ENCODE measurements at places on chromosomes 3 and 15.

GRCh38 chr3:37041546-37042195 is 48.4 kb downstream of the MLH1 start:
- no peak for DNase-seq

- DNase-seq: no peak
These were observed 10.5 kb downstream of the MTMR14 start for GRCh38 chr3:9659849-9660248.

DNA sequence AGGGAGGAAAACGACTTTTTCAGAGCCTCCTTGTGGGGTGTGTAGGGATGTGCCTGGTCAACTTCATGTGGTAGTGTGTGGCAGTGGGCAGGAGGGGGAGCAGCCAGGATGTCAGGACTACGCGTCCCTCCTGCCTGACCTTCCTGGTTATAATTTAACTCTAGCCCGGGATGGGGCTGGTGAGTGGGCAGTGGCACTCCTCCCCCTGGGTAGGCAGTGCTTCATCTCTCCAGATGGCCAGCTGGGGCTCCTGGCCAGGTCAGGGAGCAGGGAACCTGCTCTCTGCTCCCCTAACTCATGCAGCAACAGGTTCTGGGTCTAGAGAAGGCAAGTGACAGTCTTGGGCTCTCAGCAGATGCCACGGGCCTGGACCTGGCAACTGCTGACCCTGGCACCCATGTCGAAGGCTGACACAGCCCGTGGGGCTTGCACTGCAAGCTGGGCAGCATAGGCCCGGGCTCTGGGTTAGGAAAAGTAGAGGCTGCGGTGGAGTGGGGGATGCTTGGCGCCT is 2.6 kb downstream of the ITIH4 start:
- DNase-seq: no peak

DNA sequence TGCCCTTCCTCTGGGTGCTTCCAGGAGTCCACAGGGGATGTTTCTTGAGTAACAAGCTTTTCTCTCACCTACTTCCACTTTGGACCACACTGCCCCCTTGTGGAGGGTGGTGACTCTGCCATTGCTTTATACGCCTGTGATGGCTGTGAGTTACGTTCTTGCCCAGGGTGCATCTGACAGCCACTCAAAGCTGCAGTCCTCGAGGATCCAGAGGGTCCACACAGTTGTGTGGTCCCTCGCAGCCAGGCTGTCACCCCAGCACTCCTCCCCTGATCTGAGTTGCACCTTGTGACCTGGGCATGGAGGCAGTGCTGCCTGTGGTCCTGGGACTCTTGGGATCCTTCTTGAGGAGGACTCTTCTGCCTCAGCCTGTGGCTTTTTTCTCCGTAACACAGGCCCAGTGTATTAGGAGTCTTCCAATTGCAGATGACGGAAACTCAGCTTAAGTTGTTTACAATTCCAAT is 23.4 kb downstream of the FOXL2 start:
- peak; percentile 74 for DNase-seq

GRCh38 chr3:31962801-31963205 is 18.3 kb downstream of the OSBPL10 start:
- DNase-seq: no peak

Data from stimulated activated CD8-positive, alpha-beta memory T cell treated with anti-CD3 and anti-CD28 coated beads, Interleukin-4, amount 100 ng/mL, for 1 hour (primary cell).